ENCODE measurements at places on chromosomes 2 and 18.

- no peak for DNase-seq
Measured at GRCh38 chr2:197011801-197012641, 85.5 kb upstream of the PGAP1 start.

DNA sequence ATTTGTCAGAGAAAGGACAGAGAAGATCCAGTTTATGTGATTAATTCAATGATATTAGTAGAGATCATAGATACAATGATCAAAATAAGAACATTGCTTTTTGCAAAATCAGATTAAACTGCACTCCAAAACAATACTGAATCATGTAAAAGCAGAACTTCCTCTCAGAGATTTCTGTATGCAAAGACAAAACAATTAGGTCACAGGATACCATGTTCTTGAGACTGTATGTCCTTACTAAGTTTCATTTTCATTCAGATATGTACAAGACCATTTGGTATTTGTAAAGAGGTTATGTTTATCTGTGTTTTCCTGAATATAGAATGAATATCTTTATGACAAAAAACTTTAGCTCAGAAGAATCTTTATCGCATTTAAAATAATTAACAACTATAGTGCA lies 161.8 kb downstream of the DLGAP1 start:
- DNase-seq, result no peak

DNA sequence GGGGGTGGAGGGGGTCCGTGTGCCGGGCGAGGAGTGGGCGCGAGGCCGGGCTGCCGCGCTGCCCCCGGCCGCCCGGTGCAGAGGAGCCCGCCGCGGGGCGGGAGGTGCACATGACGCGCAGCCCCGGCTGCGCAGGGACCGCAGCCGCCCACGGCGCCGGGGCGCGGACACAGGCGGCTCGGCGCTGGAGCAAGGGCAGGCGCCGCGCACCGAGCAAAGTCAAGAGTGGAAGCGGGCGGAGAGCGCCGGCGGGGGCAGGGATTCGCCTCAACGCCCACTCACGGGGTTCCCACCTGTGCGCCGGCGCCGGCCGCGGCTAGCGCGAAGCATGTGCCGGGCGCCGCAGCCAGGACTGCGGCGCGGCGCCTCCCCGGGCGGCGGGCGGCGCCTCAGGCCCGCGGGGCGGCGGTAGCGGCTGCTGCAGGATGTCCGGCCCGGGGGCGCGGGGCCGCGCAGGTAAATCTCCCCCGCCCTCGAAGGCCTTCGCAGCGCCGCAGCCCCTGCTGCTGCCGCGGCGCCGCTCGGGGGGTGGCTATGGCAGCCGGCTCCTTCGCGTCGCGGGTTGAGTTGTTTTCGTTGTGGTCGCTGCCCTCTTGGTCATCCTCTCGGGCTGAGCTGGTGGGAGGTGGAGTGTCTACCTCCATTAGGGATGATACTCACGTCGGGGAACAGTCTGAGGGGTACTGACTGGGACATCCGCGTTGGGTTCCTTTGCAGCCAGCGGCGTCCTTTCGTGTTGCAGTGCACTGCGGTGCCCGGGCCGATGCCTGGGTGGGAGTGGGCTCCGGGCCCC lies 216.3 kb upstream of the DTNA start:
- DNase-seq, result no peak

DNA sequence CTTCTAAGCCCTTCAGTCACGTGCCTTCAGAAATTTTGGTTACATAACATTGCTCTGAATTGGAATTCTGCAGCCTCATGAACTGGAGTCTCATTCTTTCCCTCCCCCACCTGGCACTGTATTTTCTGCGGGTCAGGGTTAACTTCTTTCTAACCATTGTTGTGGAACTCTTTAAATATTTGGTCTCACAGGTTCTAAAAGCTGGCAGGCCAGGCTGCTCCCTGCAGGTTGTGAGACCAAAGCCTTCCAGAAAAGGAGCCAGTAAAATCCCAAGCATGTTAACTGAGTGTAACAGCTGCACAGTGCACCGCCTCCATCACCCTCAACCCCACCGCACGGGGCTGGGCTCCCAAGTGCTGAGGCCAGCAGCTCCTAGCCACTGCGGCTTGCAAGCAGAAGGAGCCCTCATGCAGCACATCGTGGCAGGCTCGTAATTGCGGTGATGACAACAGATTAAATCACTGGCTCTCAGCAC lies 174.1 kb upstream of the ALPP start:
- no peak for DNase-seq

GRCh38 chr18:57581301-57581934 lies 5.1 kb downstream of the FECH start:
- DNase-seq, result no peak

- no peak for DNase-seq
Measured at GRCh38 chr2:98564541-98565132, 43.7 kb downstream of the COA5 start.

- DNase-seq, result no peak
Measured at GRCh38 chr2:88074854-88075292, 7.2 kb downstream of the SMYD1 start.

DNA sequence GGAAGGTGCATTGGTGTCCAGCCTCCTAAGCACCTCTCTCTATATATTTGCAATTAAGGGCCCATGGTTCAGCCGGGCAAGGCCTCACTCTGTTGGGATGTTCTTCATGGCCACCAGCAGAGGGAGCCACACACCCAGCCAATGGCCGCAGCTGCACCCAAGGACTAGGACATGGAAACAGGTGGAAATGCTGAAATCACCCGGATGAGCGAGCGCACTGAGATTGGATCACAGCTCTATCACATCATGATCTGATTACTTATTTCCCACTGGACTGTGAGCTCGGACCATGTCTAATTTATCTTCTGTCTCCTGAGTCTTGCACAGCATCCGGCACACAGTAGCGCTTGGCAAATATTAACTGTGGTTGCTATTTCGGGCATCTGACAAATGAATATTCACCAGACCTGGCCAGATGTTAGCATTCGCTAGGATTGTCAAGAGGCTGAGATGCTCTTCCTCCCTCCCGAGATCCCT lies 31.2 kb downstream of the KIF3C start:
- no peak for DNase-seq

GRCh38 chr2:105754011-105754410 lies 9.3 kb downstream of the NCK2 start:
- no peak for DNase-seq

- no peak for DNase-seq
Measured at GRCh38 chr2:238425505-238425978, 1.2 kb upstream of the ASB1 start.

DNA sequence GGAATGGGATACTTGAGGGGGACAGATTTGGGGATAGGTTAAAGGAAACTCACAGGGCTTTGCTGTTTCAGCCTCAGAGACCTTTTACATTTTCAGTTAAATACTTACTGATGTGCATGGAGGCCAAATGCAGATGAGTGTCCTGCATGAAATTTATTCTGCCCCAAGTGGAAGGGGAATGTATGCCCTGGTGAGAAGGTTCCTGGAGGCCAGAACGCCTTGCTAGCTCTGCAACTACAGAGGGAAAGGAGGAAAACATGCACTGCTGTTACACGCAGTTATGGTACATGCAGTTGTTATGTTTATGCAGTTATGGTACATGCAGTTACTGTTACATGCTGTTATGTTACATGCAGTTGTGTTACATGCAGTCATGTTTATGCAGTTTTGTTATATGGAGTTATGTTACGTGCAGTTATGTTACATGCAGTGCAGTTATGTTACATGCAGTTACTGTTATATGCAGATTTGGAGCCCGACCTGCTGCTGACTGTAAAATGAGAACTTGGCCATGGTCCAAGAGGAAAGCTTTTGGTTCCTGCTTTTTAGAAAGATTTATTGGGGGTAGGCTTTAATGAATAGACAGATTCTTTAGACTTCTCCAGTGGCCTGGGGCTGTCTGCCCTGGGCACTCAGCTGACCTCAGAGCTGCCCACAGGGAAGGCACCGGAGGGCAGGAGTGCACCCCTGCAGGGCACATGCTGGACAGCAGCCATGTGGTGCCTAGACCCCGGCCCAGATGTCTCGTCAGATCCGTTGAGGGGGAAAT lies 84.1 kb downstream of the LDLRAD4 start:
- no peak for DNase-seq

DNA sequence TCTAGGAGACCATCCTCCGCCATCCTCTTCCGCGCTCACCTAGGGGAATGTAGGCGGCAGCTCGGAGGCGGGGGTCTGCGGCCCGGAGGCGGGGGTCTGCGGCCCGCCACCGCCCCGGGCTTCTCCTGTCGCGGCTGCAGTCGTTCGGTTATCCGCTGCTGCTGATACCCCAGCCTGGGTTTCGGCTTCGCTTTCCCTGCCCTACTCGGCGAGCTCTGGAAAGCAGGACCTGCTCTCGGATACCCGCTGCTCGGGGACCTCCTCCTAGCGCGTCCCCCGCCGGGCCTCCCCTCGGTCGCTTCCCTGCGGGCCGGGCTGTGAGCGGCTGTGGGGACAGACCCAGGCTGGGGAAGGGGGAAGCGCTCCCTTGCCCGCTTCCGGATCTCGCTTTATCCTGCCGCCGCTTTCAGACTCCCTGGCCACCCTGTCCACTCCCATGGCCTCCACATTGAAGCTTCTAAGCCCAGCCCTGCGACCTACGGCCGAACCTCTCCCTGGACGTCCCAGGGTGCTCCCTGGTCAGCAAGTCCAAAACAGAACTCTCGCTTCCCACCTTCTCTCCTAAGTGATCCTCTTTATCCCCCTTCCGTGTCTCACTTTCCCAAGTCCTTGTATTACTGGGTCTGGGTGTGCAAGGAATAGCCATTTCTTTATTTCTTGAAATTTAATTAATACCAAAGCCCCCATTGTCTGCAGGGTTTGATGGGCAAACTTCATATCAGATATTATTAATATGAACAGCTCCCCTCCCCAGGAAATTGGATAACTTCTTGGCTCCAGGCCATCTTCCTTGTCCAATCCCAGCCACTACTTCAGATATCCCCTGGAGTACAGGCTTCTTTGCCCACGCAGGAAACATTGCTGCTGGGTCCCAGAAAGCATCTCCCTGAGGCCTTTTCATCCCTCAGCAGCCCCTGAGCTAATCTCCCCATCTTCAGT lies 769 bp downstream of the FKBP1B start:
- no peak for DNase-seq

- DNase-seq, result no peak
Measured at GRCh38 chr18:37309861-37310260, 255.7 kb downstream of the CELF4 start.

DNA sequence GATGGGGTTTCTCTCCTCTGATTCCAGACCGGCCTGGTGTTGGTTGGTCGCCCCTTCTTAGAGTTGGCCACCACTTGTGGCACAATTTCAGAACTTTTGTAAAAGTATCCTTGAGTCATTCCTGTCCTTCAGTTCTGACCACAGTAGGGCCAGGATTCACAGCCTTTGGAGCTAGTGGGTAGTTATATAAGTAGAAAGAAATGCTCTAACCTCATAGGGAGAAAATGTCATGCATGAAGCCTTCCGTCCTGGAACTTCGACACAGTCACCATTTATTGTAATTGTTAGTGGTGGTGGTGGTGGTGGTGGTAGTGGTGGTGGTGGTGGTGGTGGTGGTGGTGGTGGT lies 65.4 kb downstream of the EPAS1 start:
- no peak for DNase-seq

DNA sequence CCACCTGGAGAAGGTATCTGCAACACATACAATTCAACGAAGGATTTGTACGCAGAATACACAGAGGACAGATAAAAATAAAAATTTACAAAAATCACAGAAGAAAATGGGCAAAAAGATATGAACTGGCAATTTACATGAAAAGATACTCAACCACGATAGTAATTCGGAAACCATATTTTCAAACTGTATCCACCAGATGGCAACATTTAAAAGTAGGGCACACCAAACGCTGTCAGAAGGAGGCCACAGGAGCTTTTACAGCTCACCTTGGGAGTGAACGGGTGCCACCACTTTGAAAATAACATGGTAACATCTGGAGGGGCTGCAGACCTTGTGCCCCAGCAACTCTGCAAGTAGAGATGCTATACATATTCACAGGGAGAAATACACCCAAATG lies 9.8 kb downstream of the KIF1A start:
- no peak for DNase-seq

- DNase-seq, result no peak
Measured at GRCh38 chr2:145016711-145017110, 496.8 kb upstream of the ZEB2 start.

- DNase-seq, result no peak
Measured at GRCh38 chr2:11945139-11946126, 199.0 kb downstream of the LPIN1 start.

GRCh38 chr2:98867539-98868309 lies 68.3 kb downstream of the CRACDL start:
- no peak for DNase-seq

DNA sequence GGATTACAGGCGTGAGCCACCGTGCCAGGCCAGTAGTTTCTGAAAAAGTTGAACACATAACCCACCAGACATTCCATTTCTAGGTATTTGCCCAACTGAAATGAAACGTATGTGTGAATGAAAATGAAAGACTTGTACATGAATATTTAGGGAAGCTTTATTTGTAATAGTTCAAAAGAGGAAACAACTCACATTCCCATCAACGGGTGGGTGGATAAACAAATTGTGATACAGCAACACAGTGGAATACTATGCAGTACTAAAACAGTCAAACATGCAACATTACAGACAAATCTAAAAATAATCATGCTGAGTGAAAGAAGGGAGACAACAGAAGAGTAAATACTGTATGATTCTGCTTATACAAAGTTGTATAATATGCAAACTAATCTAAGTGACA lies 46.8 kb downstream of the TMEM131 start:
- no peak for DNase-seq

DNA sequence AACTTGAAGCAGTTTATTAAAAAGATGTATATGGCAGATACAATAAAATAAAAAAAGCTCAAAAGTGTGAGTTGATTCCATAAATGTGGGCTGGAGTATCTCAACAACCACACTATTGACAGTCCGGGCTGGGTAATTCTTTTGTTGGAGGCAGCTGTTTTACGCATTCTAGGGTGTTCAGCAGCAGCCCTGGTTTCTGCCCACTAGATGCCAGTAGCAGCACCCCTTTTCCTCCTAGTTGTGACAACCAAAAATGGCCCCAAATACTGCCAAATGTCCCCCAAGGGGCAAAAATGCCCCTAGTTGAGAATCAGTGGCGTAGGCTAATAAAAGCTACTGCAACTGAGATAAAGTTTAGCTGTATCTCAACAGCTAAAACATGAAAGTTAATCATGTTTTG lies 44.8 kb downstream of the CHMP3 start:
- DNase-seq, result no peak

GRCh38 chr2:45925636-45926366 lies 274.3 kb downstream of the PRKCE start:
- DNase-seq, result no peak

- no peak for DNase-seq
Measured at GRCh38 chr2:225948903-225949302, 549.4 kb downstream of the NYAP2 start.

DNA sequence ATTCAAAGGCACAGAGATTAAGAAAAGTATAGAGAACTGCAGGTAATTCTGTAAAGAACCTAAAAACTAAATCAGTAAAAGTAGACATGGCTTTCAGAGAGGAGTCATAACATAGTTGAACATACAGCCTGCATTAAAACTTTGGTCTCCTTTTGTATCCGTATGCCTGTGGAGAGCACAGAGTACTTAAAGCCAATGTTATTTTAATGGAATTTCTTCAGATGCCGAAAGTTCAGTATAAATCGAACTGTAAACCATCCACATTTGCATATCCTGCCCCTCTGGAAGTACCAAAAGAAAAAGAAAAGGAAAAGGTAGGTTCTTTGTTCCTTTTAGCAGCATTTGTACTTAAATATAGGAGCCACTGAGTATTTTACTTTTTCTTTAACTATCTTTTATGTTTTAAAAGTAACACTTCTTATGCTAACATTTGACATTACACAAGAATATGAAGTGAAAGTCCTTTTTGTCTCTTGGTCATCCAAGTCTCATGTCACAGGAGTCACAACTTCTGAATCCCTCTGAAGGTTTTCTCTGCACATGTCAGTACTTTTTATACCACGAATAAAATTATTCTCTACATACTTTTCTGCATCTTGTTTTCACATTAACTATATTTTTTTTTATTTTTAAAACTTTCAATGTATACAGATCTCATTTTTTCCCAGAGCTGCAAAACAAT lies 34.9 kb upstream of the ARMC9 start:
- DNase-seq, result no peak
